ENCODE measurements at places on chromosomes 11 and 22.
A peak's percentile ranks its signal among the peaks of the same experiment; 100 is the strongest.

DNA sequence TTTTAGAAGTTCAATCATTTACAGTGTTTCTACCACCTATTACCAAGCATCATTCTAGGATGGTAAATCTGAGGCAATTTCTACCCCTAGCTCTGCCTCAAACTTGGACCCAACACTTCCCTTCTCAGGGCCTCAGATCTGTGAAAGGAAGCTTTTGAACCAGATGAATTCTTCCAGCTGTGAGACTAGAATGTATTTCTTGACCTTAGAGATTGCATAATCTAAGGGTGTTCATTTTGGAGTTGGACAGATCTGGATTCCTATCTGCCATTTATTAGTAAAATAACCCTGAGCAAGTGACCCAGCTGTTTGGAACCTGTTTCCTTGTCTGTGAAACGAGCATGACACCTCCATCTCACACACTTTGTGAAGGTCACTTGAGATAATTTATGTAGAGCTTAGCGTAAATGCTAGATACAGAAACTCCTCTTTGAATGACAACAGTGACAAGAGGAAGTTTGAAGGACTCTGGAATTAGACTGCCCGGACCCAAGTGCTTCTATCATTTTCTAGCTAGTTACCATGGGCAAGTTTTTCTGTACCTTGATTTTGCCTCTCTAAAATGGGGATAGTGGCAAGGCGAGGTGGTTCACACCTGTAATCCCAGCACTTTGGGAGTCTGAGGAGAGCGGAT lies 3.8 kb upstream of the INTS5 start:
- DNase-seq = peak; percentile 49

GRCh38 chr22:27046086-27046485 lies 388.7 kb downstream of the MIAT start:
- no peak for DNase-seq

GRCh38 chr11:110133160-110133559 lies 40.0 kb downstream of the ZC3H12C start:
- no peak for DNase-seq

GRCh38 chr11:38814670-38815069 lies 2216.6 kb upstream of the RAG2 start:
- no peak for DNase-seq

GRCh38 chr22:27295040-27295439 lies 506.5 kb downstream of the MN1 start:
- DNase-seq = no peak

GRCh38 chr11:16087886-16088285 lies 268.5 kb downstream of the SOX6 start:
- DNase-seq = no peak

DNA sequence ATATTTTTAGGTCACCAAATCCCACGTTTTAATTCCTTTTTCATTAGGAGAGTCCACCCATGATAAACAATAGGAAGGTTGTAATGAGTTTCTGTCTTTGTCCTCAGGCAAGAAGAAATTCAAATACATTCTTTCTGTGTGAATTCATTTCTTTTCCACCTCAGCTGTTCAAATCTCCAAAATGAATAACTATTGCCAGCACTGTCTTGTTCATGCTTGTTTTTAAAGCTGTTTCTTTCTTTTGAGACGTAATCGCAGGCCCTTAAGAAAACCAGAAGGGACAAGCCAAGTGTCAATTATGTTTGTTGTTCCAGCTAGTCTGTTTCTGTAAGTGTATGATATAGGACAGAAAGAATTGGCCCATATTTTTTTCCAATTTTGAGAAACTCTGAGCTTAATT lies 20.2 kb downstream of the MMP27 start:
- DNase-seq = no peak

- DNase-seq = peak; percentile 24
These were observed 22.0 kb upstream of the IPO7 start for GRCh38 chr11:9362393-9362863.

DNA sequence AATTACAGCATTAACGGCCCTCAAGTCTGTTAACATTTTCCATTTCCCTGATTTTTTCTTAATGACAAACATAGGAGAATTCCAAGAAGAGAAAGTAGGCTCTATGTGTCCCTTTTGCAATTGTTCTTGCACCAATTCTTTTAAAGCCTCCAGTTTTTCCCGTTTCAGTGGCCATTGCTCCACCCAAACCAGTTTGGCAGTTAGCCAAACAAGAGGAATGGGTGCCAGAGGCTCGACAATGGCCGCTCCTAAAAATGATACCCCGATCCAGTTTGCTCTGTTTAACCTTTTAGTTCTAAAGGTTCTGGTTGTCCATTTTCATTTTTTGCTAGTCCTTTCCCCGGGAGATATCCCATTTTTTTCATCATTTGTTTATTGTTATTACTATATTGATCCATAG lies 6.7 kb upstream of the DNAJB13 start:
- DNase-seq = no peak

GRCh38 chr11:76074148-76075095 lies 131.9 kb downstream of the WNT11 start:
- DNase-seq = peak; percentile 73

- no peak for DNase-seq
These were observed 111.7 kb downstream of the MYO18B start for GRCh38 chr22:25853501-25854284.

DNA sequence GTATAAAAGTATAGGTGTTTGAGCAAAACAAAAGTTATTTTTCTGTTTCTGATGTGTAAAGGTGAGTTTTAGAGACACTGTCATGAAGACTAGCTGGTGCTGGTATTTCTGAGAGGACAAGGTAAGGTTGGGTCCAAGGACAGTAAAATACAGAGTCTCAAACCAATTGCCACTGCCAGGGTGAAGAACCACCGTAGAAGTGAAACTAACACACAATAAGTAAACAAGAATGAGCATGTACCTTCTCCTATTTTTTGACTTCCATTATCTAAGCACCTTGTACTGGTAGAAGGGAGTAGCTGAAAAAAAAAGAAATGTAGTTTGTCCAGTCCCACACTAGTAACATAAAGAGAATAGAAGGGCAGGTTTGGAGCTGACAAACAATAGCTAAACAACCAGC lies 117.3 kb downstream of the TTC28 start:
- DNase-seq = no peak

- DNase-seq = no peak
These were observed 6.0 kb upstream of the MYO7A start for GRCh38 chr11:77121876-77122575.

DNA sequence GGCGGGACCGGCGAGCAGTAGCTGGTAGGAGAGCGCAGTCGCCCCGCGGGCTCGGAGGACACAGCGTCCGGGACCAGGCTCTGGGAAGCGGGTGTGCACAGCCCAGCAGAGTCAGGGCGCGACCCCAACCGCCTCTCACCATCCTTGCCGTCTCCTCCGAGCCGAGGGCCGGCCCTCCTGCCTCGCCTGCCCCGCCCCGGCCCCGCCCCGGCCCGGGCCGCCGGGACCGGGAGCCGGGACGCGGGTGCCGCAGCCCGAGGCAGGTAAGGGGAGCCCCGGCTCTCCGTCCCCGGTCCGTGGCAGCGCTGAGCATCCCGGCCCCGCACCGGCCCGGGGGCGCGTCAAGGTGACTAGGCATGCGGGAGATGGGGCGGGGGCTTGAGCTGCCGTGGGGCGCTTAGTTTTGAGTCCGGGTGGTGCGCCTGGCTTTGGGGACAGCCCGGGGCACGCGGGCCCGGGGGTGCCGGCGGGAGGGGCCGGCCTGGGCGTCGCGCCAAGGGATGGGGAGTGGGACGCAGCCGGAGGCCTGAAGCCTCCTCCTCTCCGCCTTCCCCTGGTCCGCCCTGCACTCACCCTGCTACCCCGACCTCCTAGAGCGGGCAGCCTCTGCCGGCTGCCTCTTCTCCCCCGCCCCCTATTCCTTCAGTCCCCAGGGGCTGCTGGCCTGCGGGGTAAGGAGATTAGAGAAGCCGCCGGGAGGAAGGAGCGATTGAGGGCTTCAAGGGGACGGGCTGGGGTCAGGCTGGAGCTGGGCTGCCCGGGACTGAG lies at the start of gene ABCG4:
TSS of gene ABCG4 (plus strand) at position 35 of the 768 bp plus-strand sequence. CDS start 914 bp downstream, outside the sequence.
- DNase-seq = peak; percentile 45

DNA sequence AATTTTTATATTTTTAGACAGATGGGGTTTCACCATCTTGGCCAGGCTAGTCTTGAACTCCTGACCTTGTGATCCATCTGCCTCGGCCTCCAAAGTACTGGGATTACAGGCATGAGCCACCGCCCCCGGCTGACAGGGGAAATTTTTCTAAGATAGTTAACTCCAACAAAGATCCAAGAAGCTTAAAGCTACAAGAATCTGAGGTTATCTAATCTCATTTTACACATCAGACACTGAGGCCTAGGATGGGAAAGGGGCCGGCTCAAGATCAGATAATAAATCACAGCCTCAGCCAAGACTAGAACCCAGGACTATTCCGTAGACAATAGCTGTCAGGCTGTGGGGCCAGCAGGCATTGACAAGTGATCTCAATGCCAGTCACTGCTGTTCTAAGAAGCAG lies 94.0 kb downstream of the AMBRA1 start:
- DNase-seq = no peak

DNA sequence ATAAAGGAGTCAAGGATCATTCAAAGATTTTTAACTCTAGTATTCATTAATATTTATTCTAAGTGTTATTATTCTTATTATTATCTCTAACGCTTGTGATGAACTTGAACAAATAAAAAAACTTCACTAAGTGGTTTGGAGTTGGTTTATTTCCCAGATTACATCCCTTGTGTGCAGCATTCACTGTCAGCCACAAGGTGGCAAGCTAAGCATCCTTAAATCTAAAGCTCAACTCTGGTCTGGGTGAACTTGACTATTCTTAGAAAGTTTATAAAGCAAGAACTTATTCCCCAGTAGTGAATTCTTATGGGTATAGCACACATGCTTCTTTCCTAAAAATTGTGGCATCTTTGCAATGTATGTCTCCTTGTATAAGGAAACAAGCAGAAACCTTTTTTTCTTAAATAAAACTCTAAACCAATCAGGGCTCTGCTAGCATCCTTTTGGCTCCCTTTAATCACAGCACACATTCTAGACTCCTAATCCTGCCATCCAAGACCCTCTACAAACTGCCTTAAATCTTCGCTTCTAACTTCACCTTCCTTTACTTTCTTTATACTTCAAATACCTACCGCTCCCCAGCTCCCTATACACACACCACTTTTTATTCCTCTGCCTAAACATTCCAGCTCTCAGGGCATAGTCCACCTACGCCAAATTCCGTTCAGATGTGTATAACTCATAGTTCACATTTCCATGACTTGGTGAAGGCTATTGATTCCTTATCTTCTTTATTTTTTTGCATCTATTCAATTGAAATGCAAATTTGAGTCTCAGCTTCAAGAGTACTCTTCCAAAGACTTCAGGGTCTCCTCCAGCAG lies 1068.8 kb downstream of the DLG2 start:
- peak; percentile 9 for DNase-seq

DNA sequence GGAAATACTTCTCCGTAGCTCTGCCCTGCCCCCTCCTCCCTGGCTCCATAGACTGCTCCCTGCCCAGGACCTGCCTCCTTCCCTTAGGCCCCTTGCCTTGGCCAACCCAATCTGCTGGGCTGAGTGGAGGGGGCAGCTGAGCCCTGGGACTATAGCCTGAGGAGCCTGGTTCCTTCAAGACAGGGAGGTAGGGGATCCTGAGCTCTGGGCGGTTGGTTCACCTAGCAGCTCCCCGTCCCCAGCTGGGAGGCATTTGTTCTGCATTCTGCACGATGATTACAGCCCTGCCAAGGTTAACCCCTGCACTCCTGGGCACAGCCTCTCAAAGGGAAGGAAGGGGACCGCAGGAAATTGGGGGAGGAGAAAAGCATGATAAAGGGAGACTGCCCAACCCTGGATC lies 3.6 kb upstream of the CDC42EP1 start:
- no peak for DNase-seq

- DNase-seq = no peak
These were observed 102.8 kb upstream of the NCAM1 start for GRCh38 chr11:112858289-112859023.

DNA sequence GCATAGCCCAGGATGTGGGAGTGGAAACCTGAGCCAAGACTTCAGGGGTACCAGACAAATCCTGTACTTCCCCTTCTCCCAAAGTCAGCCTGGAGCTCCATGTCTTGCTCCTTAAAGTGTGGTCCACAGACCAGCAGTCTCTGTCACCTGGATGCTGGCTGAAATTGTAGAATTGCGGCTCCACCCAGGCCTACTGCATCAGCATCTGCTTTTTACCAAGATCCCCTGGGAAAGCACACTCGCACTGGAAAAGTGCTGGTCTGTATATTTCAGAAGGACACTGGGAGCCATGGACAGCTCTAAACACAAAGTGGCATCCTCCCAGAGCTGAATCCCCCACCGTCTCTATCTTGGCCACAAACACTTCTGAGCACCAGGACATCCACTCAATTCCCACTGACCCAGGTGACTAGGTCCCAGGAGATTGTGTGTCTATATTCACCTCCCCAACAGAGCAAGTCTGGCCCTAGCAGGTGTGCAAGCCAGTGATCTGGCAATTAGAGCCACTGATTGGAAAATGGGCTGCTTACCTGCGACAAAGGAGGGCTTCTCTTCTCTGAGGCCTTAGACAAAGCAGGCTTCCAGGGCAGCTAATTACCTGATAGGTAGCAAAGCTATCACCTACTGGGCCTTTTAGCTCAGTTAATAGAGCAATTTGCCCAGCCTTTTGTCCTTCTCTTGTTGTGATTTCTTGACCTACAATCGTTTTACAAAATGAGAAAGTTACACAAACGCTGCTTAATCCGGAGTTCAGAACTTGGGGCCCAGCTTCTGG lies 443.3 kb downstream of the MN1 start:
- no peak for DNase-seq

DNA sequence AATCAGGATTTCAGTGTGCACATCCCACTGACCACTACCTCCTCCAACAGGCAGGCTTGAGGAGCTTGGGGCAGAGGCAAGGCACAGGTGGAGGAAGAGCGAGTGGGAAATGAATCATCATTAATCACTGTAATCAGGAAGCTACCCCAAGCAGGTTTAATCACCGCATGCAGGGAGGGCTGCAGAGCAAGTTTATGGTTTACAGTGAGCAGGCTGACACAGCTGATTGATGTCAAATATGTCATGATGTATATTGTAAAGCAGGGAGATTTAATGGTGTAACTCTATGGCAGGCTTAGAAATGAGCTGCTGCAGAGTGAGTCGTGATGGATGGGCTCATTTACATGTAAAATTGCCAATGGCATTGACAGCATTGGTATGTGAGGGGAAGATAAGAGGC lies 441.0 kb downstream of the NTM start:
- DNase-seq = peak; percentile 8

DNA sequence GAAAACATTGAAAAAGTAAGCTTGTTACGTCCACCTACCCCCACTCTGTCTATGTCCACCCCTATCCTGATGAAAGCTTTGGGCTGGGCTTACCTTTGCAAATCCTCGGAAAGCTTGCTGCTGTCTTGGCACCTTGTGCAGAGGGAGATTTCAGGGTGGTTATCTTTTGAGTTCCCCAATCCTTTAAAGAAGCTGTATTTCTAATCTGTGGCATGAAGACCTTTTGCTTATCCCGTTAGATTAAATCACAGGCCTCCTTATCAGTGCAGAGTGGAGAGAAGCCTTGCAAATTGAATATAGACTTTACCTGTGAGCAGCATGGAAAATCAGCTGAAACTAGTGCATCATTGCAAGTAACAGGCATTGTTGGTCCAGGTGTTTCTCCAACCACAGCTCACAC lies 580.6 kb upstream of the ANO5 start:
- no peak for DNase-seq

DNA sequence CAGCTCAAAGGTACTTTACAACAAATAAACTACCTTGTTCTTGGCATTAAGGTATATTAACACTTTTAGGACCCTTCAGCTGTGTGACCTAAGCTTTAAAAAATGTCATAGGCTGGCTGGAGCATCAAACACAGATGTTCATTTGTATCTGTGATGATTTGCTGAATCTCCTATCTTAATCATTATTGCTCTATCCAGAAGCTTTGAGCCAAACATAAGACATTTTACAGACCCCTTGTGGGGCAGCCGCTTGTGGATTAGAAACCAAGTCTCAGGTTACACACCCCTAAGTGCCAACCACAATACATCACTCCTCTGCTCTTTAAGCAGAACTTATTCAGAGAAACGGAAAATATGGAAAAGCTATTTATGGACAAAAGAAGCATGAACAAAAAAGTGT lies 394.2 kb upstream of the CCDC90B start:
- no peak for DNase-seq
